Chondrocyte (in vitro differentiated cells): ENCODE measurements at places on chromosomes 2 and 18.

GRCh38 chr2:241925277-241925676, 55.7 kb downstream of the RTP5 start:
- no peak for DNase-seq

- no peak for DNase-seq
These were observed 24.1 kb upstream of the NFATC1 start for GRCh38 chr18:79371561-79372121.

DNA sequence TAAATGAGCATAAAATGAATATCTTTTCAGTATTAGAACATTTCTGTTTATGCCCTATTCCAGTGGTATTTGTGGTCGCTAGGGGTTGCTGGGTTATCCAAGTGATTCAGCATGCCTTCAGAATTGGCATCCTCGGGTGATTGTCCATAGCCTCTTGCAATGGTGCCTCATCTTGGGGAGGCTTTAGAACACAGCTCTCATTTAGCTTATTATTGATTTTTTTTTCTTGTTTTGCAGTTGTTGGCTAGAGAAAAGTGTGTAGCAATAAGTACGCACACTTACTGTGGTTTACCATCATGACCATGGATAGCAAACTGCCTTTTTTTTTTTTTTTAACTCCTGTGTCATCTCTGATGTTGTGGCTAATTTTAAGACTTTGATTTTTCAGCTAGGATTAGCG, 33.6 kb downstream of the PLEKHA3 start:
- DNase-seq: no peak

DNA sequence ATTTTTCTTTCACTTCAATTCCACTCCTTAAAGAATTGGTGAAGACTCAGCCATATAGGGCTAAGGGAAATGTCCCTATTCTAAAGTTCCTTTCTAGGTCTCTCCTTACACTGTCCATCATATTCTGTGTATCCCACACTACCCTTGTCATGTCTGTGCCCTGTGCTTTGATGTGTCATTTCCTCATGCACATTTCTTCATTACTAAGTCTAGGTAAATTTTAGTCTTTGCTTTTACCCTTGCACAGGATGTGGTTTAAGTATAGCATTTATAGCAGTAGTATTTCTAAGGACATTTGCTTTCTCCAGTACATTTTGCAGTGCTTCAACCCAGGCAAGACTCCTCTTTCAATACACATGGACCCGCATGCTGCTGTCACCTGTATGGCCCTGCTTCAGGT, 221.5 kb upstream of the ACVR2A start:
- no peak for DNase-seq
